Stimulated activated CD8-positive, alpha-beta memory T cell treated with anti-CD3 and anti-CD28 coated beads, Interleukin-2, amount 100 ng/mL, for 1 hour (primary cell): ENCODE measurements at places on chromosomes 1 and 21.
A peak's percentile ranks its signal among the peaks of the same experiment; 100 is the strongest.

- DNase-seq: no peak
Observed at GRCh38 chr1:45836451-45836850, 33.0 kb downstream of the MAST2 start.

DNA sequence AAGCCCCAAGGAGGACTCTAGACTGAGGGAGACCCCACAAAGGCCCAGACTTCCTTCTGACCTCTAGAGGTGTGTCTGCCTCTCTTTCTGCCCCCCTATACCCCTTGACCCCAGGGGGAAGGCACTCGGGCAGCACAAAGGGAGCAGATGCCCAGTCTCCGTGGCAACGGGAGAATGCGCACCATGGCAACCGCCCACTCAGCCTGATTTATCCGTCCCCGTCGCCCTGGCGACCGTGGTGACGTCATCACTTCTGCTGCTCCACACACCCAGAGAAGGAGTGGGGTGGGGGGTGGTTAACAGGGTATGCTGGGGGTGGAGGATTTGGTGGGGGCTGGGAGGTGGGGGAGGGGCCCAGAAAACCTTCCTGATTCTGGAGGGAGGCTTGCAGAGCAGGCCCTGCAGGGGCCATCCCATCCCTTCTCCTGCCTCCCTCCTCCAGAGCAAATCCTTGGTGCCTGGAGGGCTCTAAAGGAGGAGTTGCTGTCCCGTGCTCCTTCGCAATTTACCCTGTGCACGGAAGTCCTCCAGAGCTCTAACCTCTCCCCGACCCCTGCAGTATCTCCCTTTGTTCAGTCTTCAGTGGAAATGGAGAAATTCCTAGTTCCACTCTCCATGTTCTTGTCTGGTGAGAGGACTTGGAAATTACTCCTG, 6.3 kb downstream of the CELF3 start:
- DNase-seq: no peak

DNA sequence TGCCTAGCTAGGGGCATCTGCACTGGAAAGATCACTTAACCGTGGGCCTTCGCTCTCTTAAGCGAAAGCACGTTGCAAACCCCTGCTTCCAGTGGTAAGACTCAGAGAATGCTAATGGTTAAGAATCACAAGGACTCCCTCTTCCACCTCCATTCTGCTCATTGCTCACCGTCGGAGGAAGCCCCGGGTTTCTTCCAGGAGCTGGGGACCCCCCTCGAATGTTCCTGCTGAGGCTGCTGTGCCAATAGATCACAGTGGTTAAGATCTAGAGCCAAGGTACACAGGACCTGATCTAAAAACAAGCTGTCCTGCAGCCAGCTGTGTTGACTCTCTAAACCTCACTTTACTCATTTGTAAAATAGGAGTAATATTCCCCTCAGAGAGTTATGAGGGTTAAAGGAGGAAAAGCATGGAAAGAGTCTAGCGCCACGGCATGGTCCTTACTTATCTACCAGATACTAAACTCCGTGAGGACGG, 765 bp downstream of the VAMP3 start:
- DNase-seq: no peak

DNA sequence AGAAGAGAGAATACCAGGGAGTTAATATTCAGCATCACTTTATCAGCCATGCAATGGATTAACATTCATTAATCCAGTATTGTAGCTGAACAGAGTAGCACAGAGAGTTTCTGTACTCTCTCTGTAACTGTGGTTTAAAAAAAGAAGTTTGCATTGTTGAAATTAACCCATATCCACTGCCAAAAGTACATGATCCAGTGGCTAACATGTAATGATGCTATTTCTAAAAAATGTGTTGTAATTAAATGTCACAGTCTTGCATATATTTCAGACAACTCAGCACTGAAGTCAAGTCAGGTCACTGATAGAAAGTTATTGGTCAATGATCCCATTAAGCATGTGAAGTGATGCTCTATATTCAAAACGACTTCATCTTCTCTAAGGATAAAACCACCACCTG, 141.3 kb downstream of the NRIP1 start:
- DNase-seq: no peak

DNA sequence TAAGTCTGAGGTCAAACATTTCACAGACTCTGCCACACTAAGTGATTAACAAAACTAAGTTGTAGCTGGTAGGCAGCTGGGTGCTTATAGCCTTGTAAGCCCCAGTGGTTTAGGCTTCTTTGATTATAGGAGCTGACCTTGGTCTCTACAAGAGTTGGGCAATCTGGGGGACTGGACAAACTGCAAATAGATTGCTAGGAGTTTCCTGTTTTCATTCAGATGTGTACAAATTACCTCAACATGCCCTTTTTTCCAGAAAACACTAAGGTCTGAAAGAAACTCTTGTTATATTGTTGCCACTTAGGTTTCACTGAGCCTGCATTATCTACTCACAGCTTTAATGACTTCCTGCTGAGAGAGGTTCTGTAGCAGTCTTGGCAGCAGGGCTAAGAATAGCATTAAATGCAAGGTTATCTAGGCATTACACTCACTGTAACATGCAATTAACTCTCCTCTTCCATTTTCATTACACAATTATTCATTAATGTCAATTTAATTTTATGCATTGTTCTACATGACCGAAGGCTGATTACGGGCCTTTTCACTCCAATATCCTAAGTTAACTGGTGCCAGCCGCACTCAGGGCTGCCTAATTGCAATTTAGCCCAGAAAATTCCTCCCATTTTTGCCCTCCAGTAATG, 314.0 kb downstream of the LMO4 start:
- no peak for DNase-seq

DNA sequence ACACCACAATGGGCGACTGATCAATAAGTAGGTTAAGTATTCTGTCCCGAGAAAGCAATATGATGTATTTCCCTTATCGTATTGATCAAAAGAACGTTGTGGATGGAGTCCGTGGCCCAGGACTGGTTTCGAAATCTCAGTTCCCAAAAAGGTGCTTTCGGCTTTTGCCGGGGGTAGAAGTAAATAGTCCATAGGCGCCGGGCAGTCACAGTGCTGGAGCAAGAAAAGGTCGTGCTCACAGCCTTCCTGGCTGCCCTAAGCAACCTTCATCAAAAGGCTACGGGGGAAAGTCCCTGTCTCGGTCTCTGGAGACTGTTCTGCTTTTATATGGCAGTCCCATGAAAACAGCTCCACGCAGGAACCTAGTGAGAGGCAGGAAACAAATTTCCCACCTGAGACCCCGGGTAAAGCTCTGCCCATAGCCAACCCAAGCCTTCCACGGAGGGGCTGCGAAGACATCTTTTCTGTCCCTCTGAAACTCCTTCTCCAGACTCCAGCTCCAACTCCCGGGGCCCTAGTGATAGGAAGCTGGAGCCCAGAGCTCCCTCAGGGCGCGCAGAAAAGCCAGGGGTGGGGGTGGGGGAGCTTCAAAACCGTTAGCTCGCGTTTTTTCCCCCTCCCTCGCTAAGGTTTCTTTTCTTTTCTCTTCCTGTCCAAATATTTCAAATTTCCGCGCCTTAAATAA, 7.0 kb downstream of the CDKN2C start:
- no peak for DNase-seq

- peak; percentile 20 for DNase-seq
Observed at GRCh38 chr1:1441002-1441888, 5.8 kb downstream of the VWA1 start.

GRCh38 chr21:42633858-42634257, 19.6 kb upstream of the PDE9A start:
- no peak for DNase-seq

DNA sequence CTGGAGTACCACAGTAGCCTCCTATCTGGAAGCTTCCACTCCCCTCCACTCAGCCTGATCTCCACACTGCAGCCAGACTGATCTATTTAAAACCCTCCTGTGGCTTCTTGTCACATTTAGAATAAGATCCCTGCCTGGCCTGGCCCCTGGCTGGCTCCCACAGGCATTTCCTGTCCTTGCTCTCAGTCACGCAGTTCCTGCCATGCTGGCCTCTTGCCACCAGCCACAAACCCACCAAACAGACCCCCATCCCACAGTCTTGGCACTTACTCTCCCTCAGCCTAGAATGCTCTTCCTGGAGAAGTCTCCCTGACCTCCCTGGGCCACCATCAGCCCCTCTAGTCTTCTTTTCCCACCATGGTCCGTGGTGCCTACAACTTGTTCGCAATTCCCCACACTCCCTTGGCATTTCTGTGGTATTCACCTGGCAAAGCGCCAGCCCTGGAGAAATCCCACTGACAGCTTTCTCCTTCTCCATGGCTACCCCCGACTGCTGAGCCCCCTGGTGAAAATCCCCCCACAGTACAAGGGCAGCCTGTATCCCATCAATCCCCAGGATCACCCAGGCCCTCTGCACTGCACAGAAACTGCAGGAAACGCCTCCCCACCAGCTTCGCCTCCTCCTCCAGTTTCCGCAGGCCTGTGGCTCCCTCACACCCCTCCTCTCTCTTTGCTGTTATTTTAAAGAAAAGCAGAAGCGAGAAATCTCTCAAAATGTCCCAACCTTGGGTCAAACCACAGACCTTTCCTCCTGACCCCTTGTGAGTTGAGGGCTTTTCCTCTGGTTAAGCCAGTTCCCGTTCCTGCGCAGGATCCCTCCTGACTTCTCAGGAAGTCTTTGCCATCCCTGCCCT, 94.5 kb downstream of the SYT2 start:
- no peak for DNase-seq

DNA sequence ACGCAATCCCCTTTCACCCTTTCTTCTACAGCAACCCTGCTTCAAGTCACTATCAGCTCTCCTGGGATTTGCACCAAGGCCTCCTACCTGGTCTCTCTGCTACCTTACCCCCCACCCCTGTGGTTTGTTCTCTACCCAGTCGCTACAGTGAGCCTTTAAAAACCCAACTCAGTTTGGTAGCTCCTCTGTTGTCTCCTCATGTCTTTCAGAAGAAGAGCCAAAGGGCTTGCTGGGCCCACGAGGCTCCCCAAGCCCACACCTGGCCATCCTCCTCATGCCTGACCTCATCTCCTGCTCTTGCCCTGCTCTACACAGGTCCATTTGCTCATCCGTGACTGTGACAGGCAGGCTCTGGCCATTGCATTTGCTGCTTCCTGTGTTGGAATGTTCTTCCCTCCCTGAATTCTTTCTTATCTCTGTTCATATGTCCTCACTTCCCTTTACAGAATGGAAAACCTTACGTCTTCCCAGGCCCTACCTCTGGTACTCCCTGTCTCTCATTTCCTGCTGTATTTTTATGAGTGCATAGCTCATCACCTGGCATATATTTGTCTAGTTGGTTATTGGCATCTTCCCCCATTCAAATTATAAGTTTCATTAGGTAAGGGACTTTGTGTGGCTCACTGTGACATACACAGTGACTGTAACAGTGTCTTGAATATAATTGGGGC, 3.3 kb downstream of the RGS16 start:
- no peak for DNase-seq

DNA sequence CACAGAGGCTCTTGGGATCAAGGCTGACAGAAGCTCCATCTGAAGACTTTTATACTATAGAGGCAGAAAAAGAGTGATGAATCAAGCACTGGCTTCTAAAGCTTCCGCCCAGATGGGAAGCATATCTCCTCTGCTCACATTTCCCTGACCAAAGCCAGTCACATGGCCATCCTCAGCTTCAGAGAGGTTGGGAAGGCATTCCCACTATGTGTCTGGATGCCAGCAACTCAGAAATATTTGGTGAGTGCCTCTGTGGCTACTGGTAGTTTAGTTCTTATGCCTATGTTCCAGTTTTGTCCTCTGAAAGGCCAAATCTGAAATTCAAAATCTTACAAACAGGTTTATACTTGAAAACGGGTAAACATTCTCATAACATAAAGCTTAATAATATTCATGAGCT, 9.9 kb upstream of the DISC1 start:
- no peak for DNase-seq

GRCh38 chr1:87170157-87170556, 158.5 kb upstream of the LMO4 start:
- DNase-seq: no peak

DNA sequence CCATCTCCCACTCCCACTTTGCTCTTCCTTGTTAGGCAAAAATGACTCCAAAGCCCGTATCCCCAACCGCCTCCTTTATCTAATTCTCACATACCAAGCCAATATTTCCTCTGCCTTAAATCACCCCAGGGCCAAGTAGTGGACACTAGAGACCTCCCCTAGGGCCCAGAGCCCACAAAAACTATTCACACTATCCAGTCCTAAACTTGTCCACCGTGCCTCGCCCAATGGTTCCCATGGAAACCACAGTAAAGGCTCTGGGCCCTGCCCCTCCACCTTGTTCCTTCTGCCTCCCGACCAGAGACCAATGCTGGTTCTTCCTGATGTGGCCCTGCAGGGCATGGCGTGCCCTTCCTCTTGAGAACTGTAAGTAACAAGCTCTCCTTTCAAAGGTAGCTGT, 11.8 kb downstream of the CFAP107 start:
- DNase-seq: no peak

DNA sequence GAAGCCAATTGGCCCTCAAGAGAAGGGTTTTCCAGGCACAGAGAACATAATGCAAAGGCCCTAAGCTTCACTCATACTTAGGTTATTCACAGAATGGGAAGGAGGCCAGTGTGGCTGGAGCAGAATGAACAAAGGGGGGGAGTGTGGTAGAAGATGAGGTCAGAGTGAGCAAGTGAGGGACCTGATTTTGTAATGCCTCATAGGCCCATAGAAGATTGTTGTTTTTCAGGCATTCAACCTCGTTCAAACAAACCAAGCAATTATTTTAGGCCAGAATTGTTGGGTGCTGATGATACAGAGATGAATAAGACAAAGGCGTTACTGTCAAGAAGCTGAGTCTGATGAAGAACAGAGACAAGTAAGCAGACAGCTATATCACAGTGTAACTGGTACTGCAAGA, 54.5 kb upstream of the RAP1A start:
- DNase-seq: no peak

- DNase-seq: no peak
Observed at GRCh38 chr1:243719476-243719875, 130.6 kb downstream of the AKT3 start.

DNA sequence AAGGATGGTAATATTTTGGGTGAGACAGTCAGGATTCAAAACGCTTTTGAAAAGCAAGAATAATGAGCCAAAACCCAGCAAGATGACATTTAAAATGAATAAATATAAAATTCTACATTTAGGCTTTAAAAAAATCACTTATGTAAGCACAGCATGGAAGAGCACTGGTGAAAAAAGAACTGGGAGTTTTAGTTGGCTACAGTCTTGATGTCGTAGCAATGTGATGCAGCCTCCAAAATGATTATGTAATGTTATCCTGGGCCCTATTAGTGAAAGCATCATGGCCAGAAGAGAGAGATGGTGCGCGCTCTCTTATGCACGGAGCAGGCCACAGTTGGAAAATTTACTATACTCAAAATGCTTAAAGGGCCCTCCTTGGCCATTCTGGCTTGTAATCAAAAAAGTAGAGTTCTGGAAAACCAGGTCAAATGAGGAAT, 5.1 kb downstream of the KCNJ9 start:
- no peak for DNase-seq

DNA sequence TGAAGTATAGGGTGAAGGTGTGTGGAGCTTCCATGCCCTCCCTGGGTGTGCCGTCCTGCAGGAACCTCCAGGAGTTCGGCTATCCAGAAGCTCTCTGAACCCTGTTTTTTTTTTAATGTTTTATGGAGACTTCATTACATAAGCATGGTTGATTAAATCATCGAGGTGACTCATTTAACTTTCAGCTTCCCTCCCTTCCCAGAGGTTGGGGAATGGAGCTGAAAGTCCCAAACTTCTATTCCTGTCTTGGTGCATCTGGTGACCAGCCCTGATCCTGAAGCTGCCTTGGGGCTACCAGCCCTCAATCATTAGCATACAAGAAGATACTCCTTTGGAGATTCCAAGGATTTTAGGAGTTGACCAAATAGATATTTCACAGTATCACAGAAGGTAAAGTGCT, 9.5 kb downstream of the RRP15 start:
- DNase-seq: no peak

- no peak for DNase-seq
Observed at GRCh38 chr1:107110326-107110725, 30.5 kb upstream of the NTNG1 start.
